Hematopoietic multipotent progenitor cell treated with erythropoietin and hydrocortisone succinate and interleukin-3 and kit ligand, for 4 days (in vitro differentiated cells): ENCODE measurements at places on chromosomes 16 and 17.

DNA sequence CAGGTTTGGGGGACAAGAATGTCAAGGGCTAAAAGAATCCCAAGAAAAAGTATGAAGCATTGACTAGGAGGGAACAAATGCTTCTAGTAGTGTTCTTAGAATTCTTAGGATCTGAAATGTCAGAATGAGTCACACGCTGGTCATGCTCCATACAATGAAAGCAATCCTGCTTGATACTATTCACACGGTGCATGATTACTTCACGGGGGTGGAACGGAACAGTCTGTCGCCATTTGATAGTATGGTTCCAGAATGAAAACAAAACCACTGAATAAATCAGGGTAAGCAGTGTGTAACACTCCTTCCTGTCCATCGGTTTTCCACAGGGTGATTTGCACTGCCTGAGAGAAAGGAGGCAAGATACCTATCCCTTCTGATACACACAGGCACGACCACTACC is 22.9 kb upstream of the YWHAE start:
- no peak for DNase-seq

DNA sequence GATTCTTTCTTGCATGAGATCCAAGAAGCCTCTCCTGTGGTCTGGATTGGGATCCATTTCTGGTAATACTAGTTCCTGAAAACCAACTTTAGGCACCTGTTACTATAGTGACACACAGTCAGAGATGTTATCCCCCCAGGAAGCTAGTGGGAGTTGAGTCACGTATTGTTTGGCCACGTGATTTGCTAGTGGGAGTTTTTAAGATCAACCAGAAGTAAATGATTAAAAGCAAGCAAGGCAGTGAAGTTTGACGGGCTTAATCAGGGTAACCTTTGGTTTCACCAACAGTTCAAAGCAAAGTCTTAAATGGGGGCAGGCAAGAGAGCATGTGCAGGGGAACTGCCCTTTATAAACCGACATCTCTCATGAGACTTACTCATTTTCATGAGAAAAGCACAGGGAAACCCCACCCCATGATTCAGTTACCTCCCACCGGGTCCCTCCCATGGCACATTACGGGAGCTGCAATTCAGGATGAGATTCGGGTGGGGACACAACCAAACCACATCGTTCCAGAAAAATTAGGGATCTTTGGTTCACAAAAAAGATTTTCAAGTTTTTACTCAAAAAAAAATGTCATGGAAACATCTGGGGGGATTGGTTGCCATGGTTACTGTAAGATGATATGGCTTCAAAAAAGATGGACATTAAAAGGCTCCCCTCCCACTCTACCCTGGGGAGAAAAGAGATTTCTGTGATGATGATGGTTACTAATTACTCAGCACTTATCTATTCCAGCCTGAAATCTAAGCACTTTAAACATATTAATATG is 483.1 kb upstream of the ERCC4 start:
- peak; percentile 41 for DNase-seq

DNA sequence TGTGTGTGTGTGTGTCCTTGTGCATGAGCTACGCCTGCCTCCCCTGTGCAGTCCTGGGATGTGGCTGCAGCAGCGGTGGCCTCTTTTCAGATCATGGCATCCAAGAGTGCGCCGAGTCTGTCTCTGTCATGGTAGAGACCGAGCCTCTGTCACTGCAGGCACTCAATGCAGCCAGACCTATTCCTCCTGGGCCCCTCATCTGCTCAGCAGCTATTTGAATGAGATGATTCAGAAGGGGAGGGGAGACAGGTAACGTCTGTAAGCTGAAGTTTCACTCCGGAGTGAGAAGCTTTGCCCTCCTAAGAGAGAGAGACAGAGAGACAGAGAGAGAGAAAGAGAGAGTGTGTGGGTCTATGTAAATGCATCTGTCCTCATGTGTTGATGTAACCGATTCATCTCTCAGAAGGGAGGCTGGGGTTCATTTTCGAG is 22.5 kb downstream of the STAT5A start:
- DNase-seq = no peak

GRCh38 chr17:5045496-5045895 is 10.3 kb upstream of the SLC52A1 start:
- DNase-seq = peak; percentile 18

DNA sequence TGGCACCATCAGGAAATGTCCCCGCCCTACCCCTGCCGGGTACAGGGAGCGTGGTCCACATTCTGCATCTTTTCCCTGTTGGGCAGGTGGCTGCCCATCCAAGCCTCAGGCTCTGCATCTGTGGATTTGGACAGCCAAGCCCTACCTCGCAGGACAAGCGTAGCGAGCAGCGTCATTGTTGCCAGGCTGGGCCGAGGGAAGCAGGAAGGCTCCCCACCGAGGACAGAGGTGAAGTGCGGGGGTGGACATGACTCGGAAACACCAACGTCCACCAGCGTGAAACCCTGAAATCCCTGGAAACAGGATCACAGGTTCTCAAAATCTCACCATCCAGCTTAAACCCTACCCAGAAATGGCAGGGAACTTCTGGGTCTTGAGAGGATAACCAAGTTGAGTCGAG is 73.6 kb downstream of the SOCS1 start:
- no peak for DNase-seq
